ENCODE measurements at places on chromosomes 16 and 17. TPM values are rescaled to one million over a fixed set of nuclear protein-coding genes. Genes with fewer than 3 reads are reported as not detected.

Gene ZNF207
- 203 TPM for total RNA-seq

- DNase-seq = no peak
These were observed 6.3 kb downstream of the CDH5 start for GRCh38 chr16:66372898-66373155.

Gene SLC16A6
- total RNA-seq = 0.48 TPM

DNA sequence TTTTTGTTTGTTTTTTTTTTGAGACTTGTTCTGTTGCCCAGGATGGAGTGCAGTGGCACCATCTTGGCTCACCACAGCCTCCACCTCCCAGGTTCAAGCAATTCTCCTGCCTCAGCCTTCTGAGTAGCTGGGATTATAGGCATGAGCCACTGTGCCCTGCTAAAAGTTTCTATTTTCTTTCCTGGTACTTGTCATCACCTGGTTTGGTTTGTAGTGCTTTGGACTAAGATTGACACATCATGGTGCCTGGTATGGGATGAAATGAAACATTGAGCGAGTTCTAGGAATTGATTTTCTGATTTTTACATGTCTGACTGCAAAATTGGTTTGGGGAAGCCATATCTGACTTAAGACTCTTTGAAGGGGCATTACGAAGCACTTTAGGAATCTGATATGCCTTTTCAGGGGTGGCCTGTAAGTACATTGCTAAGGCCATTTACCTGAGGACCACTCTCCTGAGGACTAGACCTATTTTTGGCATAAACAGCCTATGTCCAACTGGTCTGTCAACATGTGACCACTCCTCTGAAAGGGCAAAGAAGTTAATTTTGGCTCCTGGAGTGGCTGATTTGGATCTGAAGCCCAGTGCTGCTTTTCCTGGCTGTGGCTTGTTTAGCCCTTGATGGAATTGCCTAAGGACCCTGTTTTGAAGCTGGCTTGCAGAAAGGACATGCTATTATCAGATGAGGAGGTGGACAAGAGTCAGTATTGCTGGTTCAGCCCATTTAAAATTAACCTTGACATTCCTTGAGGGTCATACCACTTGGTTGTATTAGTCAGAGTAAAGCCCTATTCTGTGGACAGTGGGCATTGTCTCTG lies 18.4 kb upstream of the TBKBP1 start:
- DNase-seq = no peak

Gene CCL8
- 10.9 TPM for total RNA-seq

DNA sequence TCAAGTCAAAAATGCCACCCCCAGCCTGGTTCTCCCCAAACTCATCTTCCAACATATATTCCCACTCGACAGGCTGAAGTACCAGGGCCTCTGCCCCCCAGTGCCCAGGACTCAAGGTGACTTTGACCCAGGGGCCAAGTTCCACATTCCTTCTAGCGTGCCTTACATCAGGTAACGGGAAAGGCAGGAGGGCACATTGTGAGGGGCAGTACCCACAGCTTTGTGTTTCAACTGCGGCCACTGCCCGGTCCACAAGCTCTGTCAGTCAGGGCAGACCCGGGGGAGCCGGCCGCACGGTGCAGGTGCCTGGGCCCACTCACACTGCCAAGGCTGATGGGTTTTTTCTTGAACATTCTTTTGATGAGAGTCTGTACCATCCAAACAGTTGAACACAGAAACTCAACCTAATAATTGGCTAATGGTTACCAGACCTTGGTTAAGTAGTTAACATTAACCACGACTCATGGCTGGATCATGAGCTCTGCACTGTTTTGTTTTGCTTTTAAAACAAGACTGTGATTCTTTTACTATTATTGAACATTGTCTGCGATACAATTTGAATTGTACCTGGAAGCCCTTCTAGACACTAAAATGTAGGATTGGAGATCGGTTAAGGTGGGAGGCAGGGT lies 17.6 kb downstream of the ACE start:
- no peak for DNase-seq

Gene PLA2G10
- total RNA-seq = 43.8 TPM

GRCh38 chr17:4980644-4981216 lies 6.7 kb downstream of the CAMTA2 start:
- DNase-seq = no peak

DNA sequence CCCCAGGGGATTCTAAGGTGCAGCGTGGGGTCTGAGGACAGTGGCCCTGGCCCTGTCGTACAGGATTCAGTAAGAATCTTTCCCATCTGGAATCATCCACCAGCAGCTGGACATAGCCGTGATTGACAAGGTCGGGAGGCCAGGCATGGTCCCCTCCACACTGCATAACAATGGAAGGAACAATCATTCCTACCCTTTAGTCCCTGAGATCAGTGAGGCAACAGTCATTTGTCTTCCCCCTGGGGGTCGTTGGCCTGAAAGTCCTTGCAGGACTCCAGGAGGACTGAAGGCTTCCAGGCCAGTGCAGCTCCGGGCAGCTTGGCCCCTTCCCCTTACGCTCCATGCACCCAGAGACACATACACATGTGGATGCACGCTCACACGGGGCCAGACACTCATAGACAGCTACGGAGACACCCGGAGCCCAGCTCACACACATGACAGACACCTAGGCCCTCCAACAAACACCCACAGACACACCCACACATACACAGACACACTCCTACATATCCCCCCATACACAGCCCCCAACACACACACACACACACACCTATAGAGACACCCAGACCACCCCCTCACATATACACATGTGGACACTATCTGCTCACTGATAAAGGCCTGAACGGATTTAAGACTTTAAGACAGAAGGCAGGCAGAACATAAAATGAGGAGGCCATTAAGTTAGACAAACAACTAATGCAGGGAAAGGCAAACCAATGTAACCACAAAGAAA lies 42.9 kb downstream of the LITAF start:
- no peak for DNase-seq

Gene GLTPD2
- total RNA-seq = not detected

DNA sequence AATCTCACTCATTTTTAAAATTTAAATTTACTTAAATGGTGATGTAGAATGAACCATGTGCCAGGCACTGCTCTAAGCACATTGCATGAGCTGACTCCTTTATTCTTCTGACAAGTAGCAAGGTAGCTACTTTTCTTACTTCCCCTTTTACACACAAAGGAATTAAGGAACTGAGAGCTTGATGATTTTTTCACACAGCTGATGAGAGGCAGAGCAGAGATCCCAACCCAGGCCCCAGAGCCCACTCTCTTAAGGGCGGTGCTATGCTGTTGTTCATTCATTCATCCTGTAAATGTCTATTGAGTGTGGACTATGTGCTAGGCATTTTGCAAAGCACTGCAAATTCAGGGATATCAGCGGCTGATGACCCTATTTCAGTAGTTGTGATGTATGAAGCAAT lies 17.9 kb downstream of the SEC14L5 start:
- no peak for DNase-seq

DNA sequence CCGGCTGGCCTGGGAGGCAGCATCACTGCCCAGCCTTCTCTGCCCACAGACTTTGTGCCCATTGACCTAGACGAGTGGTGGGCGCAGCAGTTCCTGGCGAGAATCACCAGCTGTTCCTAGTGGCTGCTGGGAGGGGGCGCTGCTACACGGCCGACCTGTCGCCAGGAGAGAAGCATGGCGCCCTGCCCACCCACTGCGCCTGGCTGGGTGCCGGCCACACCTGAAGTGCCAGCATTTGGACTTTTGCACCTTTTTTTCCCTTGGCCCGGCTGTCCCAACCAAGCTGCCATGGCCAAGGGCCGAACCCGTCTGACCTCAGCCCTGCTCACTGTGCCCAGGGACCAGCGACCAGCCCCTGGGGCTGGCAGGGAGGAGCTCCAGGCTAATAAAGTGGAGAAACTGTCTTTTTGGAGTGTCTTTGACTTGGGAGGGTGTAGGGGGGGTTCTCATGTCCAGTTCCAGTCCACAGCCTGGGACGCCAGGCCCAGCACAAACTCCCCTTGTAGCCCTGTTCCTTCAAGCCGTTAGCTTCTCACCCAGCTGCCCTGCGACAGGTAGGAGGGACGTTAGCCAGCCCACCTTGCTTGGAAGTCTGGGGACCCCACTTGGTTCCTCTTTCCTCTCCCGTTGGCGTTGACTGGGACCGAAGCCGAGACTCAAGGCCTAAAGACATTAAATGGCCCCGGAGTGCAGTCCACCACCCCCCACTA lies 939 bp upstream of the WDR90 start:
- DNase-seq = peak; percentile 90

- no peak for DNase-seq
These were observed 53.5 kb downstream of the MARCHF10 start for GRCh38 chr17:62754631-62755030.

GRCh38 chr17:16298140-16298662 lies 55.1 kb downstream of the CENPV start:
- no peak for DNase-seq

Gene CETP
- total RNA-seq = not detected

- no peak for DNase-seq
These were observed 93.0 kb upstream of the RPL38 start for GRCh38 chr17:74110467-74110866.

- no peak for DNase-seq
These were observed 113.7 kb upstream of the DHX40 start for GRCh38 chr17:59451706-59452105.

Gene PRSS22
- 2.5 TPM for total RNA-seq

Gene ZNF385C
- total RNA-seq = not detected

DNA sequence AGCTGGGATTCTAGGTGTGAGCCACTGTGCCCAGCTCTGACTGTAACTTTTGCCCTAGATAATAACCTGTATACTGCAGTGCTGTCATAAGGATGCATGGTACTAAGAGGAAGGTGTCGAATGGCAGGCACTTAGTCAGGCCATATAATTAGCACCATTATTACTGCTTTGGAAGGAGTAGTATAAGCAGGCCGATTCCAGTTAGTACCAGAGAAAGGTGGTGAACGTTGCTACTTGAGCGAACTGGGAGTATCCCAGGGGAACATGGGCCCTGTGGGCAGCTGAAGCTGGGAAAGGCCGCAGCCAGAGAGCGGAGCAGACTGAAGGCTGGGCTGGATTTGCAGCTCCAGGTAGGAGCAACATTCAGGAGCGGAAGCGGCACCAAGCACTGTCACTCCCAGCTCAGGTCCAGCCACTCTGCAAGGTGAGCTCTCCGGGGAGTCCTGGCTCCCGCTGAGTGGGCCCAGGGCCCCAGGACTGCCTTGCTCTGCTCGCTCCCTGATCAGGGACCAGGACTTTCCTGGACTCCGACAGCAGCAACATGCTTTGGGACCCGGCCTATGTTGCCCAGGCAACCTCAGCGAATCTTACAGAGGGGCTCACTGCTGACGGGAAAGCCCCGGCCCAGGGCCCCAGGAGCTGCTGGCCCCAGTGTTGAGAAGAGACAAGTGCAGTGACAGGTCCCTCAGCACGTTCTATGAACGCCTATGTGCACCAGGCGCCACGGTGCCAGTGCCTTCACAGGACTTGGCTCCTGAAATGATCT lies 28.6 kb downstream of the C16orf74 start:
- no peak for DNase-seq

Gene ACSM3
- total RNA-seq = 108 TPM

Gene BIRC5
- 7.9 TPM for total RNA-seq

DNA sequence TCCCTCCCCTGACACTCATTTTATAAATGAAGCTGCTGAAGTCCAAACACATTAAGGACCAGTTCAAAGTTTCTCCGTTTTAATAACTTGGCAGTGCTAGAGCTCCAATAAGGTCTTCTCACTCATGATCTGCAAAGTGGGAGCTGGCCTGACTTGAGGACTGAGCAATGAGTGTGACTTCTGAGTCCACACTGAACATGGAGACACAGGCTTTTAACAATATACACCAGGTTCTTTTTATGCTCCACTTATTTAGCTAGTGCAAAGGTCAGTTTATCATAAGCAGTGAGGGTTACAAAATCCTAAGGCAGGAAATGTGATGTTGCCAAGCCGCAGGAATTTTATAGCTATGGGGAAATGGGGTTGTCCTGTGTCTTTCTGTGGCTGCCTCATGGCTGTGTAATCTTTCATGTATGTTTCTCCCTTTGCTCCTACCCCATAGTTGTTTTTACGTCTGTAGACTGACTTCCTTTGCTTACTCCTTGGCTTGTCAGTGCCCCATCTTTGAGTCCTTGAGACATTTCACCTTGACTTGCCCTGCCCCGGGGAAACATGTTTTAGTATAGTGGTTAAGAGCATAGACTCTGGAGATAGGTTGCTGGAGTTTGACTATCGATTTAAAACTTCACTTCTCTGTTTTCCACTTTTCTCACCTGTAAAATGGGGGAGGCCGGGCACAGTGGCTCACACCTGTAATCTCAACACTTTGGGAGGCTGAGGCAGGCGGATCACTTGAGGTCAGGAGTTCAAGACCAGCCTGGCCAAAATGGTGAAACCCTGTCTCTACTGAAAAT lies 12.2 kb upstream of the MMD start:
- peak; percentile 64 for DNase-seq

- peak; percentile 71 for DNase-seq
These were observed 46.3 kb downstream of the DNAH9 start for GRCh38 chr17:11644265-11645212.

GRCh38 chr17:29292992-29293889 lies 707 bp downstream of the NUFIP2 start:
- DNase-seq = peak; percentile 67

Gene MFSD11
- 41.3 TPM for total RNA-seq

- no peak for DNase-seq
These were observed 5.0 kb downstream of the RCVRN start for GRCh38 chr17:9900044-9900594.

DNA sequence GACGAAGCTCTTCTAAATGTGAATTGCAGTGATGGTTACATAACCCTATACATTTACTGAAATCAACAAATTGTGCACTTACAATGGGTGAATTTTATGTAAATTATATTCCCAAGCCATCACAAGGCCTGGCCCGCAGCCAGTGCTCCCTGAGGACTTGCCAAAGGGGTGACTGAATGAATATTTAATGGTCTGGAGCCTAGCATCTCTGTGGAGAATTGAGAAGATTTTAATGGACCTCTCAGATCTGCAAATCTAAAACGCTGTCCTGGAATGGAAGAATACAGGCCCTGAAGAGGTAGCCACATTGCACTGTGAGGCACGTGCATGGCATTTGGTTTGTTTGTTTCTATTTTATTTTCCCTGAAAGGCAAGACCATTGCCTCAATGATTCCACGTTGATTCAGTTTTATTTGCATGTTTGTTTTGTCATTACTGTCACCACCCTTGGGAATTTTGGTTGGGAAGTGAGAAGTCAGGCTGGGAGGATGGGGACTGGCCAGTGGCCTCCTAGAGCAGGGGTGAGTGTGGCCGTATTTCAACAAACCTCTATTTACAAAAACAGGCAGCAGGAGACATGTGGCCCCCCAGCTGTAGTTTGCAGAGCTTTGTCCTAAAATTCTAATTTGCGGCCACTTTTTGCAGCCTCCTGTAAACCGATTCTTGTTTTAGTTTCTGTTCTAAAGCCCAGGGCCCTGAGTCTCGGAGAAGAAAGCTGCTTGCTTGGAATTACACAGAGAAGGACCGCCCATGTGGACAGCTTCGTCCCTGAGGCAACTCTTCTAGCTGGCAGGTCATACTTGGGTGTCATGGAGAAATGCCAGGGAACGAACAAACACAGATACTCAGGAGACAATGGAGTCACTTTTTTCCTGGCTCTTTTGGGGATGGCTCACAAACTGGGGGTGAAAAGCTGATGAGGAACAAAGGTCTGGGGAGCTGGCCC lies 40.5 kb upstream of the GCSH start:
- DNase-seq = no peak

Measured in transverse colon (tissue), 4 donors.